ENCODE measurements at places on chromosomes 11 and 22. TPM values are rescaled to one million over a fixed set of nuclear protein-coding genes. Genes with fewer than 3 reads are reported as not detected.

Gene BTBD18
- polyA plus RNA-seq: not detected

DNA sequence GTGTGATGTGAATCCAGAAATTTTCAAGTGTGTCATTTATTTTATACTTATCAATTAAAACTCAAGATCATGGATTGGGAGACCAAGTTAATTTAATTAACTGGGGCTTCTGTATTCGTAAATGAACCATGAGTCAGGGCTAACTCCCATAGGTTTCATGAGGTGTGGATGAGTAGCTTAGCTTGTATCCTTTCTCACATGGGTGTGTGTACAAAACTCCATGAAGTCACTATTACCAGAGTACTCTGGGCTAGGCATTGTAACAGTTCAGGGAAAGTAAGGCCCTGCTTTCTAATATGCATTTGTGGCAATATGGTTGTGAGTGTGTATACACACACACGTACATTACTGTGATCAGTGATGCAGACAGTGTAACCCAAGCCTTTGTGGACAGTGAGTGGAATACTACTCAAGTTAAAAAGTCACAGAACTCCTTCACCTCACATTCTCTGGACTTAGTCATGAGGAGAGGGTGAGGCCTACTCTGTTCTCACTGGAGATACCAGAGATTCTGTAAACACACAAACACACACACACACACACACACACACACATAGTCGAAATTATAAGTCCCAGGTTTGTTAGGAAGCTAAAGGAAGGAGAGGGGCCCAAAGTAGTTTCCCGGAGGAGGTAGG, 3.5 kb downstream of the CNTF start:
- peak; percentile 28 for DNase-seq

DNA sequence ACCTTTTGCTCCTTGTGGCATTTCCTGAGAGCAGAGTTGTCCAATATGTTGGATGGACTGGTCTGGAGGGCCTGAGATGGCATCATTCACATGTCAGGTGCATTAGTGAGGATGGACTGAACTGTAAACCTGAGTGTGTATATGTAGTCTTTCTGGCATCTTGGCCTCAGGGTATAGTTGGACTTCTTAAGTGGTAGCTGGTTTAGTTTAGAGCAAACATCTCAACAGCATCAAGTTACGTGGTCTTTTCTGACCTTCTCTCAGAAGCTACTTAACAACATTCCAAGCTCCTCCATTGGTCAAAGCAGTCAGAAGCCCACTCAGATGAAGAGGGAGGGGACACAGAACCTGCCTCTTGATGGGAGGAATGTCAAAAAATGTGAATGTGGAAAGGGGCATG, 829.9 kb downstream of the METTL15 start:
- DNase-seq: no peak

- no peak for DNase-seq
Measured at GRCh38 chr22:30392661-30393321, 4.0 kb upstream of the SEC14L2 start.

Gene BARX2
- 0.55 TPM for polyA plus RNA-seq

GRCh38 chr11:116821050-116821918, 1.8 kb downstream of the APOA4 start:
- no peak for DNase-seq

Gene MFRP
- polyA plus RNA-seq: not detected

DNA sequence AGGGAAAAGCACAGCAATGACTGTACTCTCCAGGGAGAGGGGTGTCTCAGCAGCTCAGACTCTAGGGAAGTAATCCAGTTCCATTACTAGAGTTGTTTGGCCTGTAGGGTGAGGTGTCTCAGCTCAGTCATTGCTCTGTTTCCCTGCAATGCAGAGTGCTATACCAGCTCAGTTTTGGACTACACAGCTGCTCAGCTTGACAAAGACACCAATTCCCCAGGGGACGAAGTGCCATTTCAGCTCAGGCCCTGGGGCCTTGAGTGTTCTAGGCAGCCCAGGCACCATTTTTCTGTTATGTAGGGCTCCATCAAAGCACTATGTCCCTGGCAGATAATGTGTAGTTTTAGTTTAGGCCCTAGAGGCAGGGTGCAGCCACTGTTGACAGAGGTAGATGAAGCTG, 18.2 kb downstream of the CALCB start:
- no peak for DNase-seq

- no peak for DNase-seq
Measured at GRCh38 chr11:20192151-20192550, 31.9 kb upstream of the DBX1 start.

GRCh38 chr11:44880511-44880910, 70.2 kb downstream of the TP53I11 start:
- no peak for DNase-seq

Gene SLC16A8
- not detected for polyA plus RNA-seq

- no peak for DNase-seq
Measured at GRCh38 chr22:46143491-46144147, 6.7 kb upstream of the PPARA start.

DNA sequence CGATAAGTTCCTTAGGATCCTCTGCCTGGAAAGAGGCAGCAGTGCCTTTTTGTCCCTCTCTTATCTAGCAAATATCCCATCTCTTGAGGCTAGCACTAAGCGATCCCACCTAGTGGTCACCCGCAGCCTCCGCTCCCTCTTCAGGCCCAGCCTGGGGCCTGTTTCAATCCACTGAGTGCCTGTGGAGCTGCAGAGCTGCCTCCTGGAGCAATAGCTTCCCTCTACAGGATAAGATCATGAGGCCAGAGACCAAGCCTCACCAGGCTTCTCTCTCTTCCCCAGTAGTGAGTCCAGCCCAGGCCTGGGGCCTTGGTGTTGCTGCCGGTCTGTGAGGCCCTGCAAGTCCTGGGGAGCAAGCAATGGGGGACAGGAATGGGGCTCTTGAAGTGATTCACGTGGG, 65.8 kb downstream of the SLC22A12 start:
- no peak for DNase-seq

Gene OSM
- not detected for polyA plus RNA-seq

DNA sequence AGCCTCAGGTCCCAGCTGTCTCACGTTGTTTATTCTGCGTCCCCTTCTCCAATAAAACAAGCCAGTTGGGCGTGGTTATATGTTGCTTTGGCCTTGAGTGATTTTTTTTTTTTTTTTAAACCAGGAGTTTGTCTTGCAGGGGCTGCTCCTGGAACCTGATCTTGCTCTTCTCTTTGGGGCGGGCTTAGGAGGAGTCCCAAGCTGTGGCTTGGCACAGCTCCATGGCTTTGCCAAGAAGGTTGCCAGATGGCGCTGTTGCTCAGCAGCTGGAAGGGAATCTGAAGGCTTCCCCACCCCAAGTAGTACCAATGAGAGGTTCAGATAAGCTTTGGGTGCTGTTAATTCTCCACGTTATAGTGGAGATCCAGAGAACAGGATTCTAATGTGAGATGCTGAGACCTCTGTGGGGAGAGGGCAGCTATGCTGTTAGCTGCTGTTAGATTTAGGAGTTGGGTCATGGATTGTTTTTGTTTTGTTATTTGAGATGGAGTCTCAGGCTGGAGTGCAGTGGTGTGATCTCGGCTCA, 2.0 kb upstream of the FERMT3 start:
- DNase-seq: peak; percentile 75

DNA sequence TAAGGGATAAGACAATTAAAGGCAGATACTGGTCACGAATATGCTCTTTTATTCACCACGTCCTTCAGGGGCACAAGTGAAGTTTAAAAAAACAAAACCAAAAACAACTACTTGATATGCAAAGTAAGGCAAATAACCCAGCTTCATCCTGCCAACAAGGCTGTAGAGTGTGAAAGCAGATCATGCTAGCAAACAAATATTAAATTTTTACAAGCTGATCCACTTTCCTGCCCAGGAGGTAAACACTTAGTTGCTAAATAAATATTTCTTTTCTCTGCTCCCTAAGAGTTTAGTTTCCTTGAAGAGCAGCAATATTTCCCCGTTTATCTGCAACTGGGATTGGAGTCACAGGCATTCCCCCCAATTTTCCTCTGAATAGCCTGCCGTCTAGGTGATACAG, 300.2 kb downstream of the LARGE1 start:
- DNase-seq: no peak

DNA sequence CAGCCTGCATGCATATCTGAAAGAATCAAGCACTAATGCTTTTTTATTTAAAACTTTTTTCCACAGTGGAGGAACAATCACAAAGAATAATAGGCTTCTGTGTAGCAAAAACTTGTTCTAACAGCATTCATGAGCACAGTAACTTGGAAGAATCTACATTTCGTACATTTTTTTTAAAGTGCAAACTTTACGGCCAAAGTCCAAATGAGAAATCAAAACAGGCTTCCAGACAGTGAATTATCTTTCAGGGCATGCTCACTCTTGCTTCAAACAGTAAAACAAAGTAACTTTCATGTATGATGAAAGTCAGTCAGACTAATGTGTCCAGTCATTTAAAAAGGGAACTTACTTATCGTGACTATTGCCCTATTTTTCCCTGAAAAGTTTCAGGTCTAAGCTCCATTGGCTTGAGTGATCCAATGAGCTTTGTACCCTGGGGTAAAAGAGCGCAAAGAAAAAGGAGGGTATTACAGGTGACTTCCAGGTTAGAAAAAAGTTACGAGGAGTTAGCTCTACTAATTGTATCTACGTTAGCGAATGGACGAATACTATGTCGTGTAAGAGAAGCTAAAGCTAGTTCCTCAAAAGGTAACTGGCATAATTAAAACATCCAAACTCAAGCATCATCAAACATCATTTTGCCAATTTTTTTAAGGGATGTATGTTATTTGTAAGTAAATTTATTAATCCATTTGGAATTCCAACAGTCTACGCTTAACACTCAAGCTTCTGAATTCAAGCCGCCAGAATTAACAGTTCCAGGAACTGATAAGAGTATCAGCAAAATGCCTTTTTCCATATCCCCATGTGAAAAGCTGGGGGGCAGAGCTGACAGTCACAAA, 1.7 kb downstream of the PICALM start:
- no peak for DNase-seq

Gene MRGPRF
- 0.02 TPM for polyA plus RNA-seq

Gene SLC22A8
- not detected for polyA plus RNA-seq

DNA sequence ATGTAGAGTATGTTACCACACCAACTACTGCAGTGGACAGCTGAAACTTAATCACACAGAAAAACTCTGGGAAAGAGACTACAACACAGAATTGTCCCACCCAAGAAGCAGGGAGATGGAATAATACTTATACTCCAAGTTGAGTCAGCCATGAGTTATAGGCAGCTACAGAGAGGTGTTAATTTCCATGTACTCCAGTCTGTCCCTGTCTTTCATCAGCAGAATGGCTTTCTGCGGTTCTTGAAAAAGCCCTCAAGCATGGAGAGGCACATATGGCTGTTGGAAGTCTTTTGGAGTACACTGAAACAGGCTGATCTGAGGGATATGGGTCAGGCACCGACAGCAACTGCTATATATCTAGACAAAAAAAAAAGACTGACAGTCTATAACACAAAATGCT, 219.5 kb downstream of the DLG2 start:
- no peak for DNase-seq

GRCh38 chr11:69385832-69386427, 92.0 kb downstream of the MYEOV start:
- DNase-seq: no peak

Gene PRG3
- not detected for polyA plus RNA-seq

DNA sequence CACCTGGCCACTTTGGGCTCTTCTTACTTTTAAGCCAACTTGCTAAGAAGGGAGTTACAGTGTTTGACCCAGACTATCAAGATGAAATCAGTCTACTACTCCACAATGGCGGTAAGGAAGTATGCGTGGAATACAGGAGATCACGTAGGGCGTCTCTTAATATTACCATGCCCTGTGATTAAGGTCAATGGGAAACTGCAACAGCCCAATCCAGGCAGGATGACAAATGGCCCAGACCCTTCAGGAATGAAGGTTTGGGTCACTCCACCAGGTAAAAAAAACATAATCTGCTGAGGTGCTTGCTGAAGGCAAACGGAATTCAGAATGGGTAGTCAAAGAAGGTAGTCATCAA, 1.0 kb upstream of the YPEL4 start:
- DNase-seq: no peak

- peak; percentile 69 for DNase-seq
Measured at GRCh38 chr11:74754507-74755252, 6.0 kb downstream of the RNF169 start.

- peak; percentile 9 for DNase-seq
Measured at GRCh38 chr22:34966980-34967565, 98.9 kb upstream of the ISX start.

Gene KRTAP5-10
- polyA plus RNA-seq: not detected

DNA sequence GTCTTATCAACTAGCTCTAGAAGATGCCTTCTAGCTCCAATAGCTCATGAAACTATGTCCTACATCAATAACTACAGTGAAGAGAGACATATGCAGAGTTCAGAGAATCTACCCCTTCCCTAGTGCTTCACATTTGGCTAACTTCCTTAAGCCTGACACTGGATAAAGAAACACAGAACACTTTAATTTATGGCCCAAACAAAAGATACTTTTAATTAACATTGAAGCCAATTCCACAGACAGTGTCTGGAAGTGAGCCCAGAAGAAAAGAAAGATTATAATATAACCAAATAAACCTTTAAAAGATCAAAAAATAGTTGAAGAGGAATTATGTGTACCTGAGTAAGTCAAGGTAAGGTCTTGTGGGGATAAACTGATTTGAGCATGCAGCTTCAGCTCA, 255.2 kb downstream of the C11orf87 start:
- DNase-seq: no peak

DNA sequence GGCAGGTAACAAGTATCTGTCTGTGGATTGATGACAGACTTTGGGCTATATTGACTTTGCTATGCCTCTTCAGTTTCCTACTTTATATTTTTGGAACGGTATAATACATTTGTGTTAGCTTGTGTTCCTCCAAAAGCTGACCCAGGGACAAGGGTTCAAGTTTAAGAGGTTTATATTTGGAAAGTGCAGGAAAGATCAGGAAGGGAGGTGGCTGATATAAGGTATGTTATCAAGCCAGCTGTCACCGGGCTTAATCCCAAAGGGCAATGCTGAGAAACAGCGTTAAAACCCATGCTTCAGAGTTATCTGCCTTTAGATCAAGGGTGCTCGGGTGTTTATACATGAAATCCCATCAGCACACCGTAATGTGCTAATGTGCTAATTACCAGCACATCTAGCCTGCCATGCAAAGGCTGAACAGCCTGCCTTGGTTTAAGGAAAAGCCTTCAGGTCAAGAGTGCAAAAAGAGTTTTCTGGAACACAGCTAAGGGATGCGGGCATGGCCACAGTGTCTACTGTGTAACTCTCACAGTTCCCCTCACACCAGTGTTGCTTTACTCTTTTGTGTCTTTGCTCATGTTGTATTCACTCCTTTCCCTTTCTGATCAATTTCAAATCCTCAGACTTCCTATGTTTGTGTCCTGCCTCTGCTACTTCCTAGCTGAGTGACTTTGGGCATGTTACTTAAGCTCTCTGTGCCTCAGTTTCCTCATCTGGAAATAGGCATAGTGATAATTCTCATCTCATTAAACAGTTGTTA, 77.5 kb downstream of the BDNF start:
- DNase-seq: no peak

Gene CABP4
- polyA plus RNA-seq: not detected

Gene CCT8L2
- not detected for polyA plus RNA-seq

GRCh38 chr11:44578279-44578678, 12.8 kb downstream of the CD82 start:
- no peak for DNase-seq

Gene CXCR5
- polyA plus RNA-seq: not detected

Data from keratinocyte (primary cell).